Germinal center (tissue), 1 donor: ENCODE measurements at places on chromosomes 1 and 21.

DNA sequence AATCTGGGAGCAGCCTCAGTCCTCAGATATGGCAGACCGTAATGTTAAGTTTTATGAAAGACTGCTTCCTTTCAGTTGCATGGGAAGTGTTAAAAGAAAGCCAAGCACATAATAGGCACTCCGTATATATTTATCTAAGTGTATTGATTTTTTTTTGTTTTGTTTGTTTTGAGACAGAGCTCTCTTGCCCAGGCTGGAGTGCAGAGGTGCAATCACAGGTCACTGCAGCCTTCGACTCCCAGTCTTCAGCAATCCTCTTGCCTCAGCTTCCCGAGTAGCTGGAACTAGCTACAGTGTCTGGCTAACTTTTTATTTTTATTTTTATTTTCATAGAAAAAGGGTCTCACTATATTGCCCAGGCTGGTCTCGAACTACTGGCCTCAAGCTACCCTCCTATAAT lies 341.8 kb downstream of the USH2A start:
- DNase-seq = no peak

DNA sequence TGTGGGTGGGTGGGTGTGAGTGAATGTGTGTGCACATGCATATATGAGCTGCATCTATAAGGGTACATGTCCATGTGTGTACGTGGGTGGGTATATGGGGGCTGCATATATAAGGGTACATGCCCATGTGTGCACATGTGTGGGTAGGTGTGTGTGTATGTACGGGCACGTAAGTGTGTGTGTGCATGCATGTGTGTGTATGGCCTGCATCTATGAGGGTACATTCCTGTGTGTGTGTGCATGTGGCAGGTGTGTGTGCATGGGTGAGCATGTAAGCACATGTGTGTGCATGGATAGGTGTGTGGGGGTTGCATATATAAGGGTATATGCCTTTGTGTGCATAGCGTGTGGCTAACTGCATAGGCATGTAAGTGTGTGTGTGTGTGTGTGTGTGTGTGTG lies 181.0 kb upstream of the ARHGEF16 start:
- no peak for DNase-seq

DNA sequence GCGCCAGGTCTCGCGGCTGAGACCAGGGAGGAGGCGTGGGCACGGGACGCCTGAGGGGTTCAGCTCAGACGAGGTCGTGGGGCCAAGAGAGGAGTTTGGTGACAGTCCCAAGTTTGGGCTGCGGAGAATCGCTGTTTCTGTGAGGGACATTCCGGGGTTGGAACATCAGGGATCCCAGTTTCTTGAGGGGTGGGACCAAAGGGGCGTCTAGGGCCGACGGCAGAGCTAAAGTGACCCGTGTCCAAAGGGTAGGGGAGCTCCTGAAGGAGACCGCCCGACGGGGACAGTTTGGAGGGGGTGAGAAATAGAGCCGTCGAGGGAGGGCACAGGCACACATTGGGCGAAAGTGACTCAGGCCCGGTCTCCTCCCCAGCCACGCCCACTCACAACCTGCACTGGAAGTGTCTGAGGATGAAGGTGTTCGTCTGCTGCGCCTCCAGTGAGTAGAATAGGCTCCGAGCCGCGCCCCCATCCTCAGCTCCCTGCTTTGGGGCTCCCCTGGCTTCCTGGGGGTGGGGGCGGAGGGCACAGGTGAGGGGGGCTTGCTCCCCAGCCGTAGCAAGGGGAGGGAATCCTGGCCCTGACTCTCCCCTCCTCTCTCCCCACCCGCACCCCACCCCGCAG lies 7.0 kb downstream of the EFNA3 start:
- DNase-seq = no peak

GRCh38 chr1:245090491-245091090 lies 64.2 kb upstream of the KIF26B start:
- DNase-seq = no peak

- DNase-seq = no peak
These were observed 30.1 kb downstream of the SMYD2 start for GRCh38 chr1:214310777-214311690.

- DNase-seq = no peak
These were observed 6.3 kb upstream of the ADAR start for GRCh38 chr1:154614247-154614646.

- peak; percentile 46 for DNase-seq
These were observed 34.0 kb downstream of the SLC45A1 start for GRCh38 chr1:8351693-8352470.

DNA sequence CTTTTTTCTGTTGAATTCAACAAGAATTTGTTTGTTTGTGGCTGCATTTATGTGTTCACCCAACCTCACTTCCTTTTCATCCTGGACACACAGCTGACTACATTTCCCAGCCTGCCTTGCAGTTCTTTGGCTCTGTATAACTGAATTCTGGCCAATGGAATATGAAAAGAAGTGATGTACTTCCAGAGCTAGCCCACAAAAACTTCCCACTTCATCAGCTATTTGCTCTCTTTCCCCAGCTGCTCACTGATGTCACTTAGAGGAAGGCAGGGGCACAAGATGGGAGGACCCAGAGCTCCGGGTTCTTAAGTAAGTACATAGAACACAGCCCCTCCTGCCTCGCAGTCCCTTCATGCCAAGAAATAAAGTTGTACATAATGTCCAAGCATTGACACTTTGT lies 235.0 kb upstream of the FGGY start:
- DNase-seq = no peak

GRCh38 chr1:11533790-11534787 lies 55.1 kb downstream of the DISP3 start:
- DNase-seq = no peak

DNA sequence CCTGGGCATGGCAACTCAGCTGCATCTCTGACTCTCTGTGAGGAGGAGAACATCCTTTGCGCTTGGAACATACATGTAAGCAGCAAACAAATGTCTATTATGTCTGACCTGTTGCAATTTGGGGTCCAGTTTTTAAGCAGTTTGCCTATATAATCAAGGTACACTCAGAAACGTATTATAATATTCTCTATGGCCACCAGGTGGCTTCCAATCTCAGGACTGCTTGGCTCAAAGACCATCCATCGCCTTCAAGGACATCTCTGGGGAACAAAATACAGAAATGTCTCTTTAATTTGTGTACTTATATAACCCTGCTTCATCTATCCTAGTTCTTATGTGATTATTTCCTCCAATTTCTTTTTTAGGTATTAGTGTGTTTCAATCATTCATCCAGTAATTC lies 227.2 kb downstream of the OLFM3 start:
- DNase-seq = no peak

GRCh38 chr1:53698384-53698980 lies 40.5 kb downstream of the GLIS1 start:
- no peak for DNase-seq

- no peak for DNase-seq
These were observed 16.2 kb downstream of the MTOR start for GRCh38 chr1:11245904-11246719.

DNA sequence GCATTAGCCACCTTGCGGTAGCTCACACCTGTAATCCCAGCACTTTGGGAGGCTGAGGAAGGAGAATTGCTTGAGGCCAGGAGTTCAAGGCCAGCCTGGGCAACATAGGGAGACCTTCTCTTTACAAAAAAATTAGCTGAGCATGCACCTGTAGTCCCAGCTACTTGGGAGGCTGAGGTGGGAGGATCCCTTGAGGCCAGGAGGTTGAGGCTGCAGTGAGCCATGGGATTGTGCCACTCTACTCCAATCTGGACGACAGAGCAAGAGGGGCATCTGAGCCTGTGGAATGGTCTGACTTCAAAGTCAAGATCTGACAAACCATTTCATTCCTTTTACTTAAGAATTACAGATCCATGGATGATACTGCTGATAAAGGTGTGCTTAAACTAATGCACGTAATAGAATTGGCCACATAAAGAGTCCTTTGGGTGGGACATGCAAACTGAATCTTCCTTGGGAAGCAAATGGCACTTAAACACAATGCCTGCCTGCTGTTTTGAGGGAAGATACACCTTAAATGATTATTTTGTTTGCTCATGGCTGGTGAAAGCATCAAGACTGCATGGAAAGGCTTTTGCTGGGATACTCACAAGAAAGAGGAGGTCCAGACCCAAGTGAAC lies 2.5 kb upstream of the TMEM201 start:
- no peak for DNase-seq

GRCh38 chr1:187244623-187245022 lies 415.9 kb downstream of the PLA2G4A start:
- no peak for DNase-seq

- DNase-seq = peak; percentile 32
These were observed 887 bp downstream of the SLC19A2 start for GRCh38 chr1:169484683-169485430.

- no peak for DNase-seq
These were observed 172.3 kb downstream of the RWDD3 start for GRCh38 chr1:95406279-95406678.

DNA sequence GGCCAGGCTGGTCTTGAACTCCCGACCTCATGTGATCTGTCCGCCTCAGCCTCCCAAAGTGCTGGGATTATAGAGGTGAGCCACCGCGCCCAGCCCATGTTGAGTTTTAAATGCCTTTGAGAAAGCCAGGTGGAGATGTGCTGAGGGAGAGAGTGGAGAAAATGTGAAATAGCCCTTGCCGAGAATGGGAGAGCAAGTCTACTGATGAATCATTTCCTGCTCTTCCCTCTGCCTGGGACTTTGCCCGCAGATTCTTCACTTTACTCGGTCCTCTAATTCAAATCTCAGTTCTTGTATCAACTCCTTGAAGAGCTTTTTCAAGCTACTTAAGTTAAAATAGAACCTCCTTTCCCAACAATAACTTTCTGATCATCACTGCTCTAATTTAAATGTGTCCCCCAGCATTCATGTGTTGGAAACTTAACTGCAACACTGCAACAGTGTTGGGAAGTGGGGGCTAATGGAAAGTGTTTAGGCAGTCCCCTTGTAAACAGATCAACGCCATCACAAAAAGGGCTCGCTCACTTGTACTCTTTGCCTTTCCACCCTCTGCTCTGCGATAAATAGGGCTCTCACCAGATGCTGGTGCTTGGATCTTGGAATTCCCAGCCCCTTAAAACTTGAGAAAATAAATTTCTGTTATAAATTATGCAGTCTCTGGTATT lies 27.8 kb downstream of the OSBPL9 start:
- DNase-seq = no peak

DNA sequence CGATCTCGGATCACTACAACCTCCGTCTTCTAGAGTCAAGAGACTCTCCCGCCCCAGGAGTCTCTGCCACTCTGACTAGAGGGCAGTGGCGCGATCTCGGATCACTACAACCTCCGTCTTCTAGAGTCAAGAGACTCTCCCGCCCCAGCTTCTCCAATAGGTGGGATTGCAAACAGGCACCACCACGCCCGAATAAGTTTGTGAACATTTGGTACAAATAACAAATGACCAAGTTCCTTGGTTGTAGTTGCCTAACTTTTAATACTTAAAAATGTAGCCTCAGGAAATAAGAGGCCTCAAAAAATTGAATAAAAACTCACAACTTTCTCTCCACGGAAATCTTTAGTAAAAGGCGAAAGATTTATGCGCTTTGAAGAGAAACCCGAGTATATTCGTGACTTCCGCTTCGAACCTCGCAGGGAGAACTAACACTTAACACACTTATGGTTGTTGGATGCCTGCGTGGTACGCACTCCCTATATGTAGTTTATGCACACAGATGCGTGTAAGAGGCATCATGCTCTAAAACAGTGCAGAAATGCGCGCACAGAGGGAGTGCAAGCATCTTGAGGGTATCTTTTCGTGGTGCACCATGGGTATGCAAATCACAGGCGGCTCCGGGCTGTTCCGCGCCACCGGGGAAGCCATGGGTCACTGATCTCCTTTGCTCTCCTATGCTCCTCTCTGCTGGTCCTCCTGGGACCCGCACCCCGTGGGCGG lies 11.4 kb downstream of the BTBD19 start:
- peak; percentile 92 for DNase-seq

- DNase-seq = no peak
These were observed 842.2 kb downstream of the USP25 start for GRCh38 chr21:16572032-16572431.

DNA sequence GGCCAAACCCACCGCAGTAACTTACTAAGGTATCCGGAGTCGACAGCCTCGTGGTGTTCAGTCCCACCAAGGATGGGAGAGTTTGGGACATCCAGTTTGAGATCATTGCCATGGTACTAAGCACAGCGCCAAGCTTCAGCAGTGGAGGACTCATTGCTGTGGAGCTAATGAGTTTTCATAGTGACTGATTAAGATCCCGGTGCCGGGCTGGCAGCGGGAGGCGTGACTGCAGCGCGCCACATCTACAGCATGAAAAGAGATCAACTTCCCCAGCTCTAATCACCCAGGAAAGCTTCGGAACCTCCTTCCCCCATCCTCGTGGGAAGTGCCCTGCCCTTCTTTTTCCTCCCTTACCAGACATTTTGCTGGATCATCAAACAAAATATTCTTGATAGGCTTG lies 149.9 kb downstream of the OLFM3 start:
- DNase-seq = no peak
